ENCODE measurements at places on chromosomes 6 and 20.

- no peak for DNase-seq
These were observed 170.5 kb upstream of the CST7 start for GRCh38 chr20:24778585-24779031.

- peak; percentile 13 for DNase-seq
These were observed at the start of gene MCHR2 for GRCh38 chr6:99993533-99994251. Gene MCHR2, minus strand, starts transcription at chr6:99994223. Its CDS starts 38,076 bp downstream, at chr6:99956147.

GRCh38 chr6:46882645-46883044, 39.1 kb downstream of the ADGRF5 start:
- DNase-seq = no peak

GRCh38 chr6:105981002-105981887, 104.9 kb upstream of the PRDM1 start:
- DNase-seq = no peak

- no peak for DNase-seq
These were observed 2.4 kb upstream of the FOXA2 start for GRCh38 chr20:22586645-22587310.

GRCh38 chr20:33251496-33251895, 15.7 kb downstream of the BPIFA1 start:
- no peak for DNase-seq

GRCh38 chr6:42960243-42961019, at the start of gene GNMT:
Gene GNMT, plus strand, starts transcription at chr6:42960754. Its CDS starts 14 bp downstream, at chr6:42960768.
- no peak for DNase-seq

DNA sequence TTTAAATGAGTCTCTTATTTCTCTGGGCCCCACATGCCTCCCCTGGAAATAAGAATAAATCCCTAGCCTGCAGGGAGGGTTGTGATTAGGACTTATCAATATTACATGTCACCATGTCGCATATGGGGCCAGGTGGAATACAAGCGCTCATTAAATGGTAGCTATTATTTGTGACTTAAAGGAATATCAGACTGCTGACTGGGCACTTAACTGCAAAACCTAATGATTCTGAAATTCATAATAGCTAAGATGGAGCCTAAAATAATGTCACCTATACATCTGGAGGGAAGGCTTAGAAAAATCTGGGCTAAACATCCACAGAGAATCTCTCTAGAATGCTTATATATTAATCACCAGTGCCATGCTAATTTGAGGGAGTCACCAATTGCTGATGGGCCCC, 106.5 kb downstream of the LRFN2 start:
- no peak for DNase-seq

DNA sequence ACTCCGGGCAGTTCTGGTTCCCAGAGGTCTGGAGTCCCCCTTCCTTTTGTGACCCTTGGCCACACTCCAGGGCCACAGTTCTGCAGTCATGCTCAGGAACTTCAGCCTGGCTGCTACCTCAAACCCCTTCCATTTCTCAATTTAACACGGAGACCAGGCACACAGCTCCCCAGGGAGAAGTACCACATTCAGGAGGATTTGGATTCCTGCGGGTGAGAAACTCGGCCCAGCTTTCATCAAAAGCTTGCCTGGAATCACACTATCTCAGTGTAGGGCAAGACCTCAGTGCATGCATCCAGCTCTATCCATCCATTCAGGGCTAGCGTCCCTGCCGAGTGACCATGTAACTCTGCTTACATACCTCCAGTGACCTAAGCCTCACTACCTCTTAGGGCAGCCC, 16.8 kb upstream of the IP6K3 start:
- no peak for DNase-seq

DNA sequence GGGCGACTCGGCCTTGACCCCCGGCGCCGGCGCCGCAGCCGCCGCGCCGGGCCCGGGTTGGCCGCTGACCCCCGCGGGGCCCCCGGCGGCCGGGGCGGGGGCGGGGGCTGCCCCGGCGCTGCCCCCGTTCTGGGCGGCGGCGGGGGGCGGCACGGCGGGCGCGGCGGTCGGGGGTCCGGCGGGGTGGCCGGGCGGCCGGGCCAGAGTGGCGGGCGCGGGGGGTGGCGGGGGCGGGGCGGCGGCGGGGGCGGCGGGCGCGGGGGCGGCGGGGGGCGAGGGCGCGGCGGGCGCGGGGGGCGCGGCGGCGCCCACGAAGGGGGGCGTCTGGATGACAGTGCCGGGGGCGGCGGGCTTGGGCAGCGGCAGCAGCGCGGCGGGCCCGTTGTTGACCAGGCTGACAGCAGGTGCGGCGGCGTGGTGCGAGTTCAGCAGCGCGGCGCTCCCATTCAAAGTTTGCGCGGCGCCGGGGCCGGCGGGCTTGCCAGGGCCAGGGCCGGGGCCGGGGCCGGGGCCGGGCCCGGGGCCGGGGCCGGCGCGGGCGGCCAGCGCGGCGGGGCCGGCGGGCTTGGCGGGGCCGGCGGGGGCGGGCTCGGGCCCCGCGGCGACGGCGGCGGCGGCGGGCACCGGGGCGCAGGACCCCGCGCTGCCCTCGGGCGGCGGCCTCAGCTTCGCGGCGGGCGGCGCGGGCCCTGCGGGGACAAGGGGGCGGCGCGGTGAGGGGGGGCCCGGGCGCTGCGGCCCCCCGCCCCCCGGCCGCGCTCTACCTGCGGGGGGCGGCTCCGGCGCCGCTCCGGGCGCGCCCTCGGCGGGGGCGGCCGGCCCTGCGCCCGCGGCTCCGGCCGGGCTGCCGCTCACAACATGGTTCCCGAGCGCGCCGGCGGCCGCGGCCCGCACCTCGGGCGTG, 659 bp downstream of the TAF4 start:
- DNase-seq = no peak

DNA sequence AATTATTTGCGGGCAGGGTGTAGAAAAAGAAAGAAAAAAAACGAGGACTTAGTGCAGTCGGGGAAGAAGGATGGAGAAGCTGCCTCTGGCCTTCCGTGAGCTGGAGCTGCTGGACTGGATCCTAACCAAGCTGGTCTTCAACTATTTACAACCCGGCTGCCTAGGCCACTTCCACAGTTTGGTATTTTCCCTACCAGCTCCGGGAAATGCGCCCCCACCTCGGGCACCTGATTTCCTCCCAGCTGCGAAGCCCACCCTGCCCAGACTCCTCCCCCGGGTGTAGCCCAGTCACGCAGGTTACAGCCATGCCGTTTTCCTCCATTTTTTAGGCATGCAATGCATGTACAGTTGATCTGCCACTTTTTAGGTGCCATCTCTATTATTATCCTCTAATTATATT, 21.2 kb downstream of the THEMIS start:
- no peak for DNase-seq

GRCh38 chr20:22411627-22412450, 172.5 kb downstream of the FOXA2 start:
- DNase-seq = no peak

- no peak for DNase-seq
These were observed 16.1 kb downstream of the COL9A3 start for GRCh38 chr20:62832951-62833391.

- DNase-seq = no peak
These were observed 465.8 kb downstream of the FRK start for GRCh38 chr6:115594891-115595290.

GRCh38 chr20:50381771-50382593, 128.2 kb upstream of the PTPN1 start:
- DNase-seq = no peak

DNA sequence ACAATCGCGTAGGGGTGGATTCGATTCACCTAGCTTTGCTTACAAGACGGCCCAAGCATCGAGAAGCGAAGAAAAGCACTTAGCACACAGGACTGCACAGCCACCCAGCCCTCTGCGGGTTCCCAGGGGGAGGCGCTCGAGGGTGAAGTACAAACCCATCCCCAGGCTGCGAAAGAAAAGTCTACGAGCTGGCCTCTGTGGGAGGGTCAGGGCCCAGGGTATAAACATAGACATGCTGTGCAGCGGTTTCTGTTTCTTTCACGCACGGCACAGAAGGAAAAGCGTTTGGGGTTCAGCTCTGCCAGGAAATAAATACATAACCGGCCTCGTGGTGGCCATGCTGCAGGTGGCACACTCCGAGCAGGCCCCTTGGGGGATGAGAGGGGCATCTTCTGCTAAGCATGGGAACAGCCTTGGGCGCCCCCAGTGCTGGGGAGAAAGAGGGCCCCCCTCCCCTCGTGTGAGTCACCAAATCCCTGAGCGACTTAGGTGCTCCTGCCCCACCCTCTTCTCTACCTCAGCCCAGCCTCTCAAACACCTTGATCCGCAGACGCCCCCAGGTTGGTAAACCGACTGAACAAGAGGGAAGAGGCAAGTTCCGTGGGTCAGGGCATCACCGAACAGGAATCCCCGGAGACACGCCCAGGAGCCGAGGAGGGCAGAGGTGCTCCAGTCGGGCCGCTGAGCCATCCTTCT, 91.6 kb upstream of the RIPOR2 start:
- no peak for DNase-seq

GRCh38 chr6:83901624-83902023, 42.1 kb downstream of the CYB5R4 start:
- DNase-seq = no peak

GRCh38 chr20:38133680-38134426, 31.2 kb downstream of the TGM2 start:
- no peak for DNase-seq

DNA sequence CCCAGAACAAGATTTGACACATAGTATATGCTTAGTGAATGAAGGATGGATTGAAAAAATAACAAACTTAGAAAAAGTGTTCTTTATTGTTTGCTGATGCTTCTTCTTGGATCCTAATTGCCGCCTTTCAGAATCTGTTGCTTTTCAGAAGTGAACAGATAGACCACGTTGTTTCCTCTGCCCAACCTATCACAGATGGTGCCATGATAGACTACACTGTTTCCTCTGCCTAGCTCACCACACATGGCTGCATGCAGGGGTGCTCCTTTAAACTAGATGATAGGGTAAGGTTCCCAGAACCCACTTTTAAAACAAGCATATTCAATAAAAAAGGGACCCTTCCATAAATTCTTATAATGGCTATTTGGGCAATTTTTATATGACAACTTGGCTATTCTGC, 4.6 kb upstream of the RGS17 start:
- no peak for DNase-seq

DNA sequence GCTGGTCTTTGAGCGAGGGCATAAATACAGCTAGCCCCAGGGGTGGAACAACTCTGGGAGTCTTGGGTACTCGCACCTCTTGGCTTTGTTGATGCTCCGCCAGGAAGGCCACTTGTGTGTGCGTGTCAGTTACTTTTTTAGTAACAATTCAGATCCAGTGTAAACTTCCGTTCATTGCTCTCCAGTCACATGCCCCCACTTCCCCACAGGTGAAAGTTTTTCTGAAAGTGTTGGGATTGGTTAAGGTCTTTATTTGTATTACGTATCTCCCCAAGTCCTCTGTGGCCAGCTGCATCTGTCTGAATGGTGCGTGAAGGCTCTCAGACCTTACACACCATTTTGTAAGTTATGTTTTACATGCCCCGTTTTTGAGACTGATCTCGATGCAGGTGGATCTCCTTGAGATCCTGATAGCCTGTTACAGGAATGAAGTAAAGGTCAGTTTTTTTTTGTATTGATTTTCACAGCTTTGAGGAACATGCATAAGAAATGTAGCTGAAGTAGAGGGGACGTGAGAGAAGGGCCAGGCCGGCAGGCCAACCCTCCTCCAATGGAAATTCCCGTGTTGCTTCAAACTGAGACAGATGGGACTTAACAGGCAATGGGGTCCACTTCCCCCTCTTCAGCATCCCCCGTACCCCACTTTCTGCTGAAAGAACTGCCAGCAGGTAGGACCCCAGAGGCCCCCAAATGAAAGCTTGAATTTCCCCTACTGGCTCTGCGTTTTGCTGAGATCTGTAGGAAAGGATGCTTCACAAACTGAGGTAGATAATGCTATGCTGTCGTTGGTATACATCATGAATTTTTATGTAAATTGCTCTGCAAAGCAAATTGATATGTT, 19.2 kb downstream of the IRF4 start:
- DNase-seq = no peak

DNA sequence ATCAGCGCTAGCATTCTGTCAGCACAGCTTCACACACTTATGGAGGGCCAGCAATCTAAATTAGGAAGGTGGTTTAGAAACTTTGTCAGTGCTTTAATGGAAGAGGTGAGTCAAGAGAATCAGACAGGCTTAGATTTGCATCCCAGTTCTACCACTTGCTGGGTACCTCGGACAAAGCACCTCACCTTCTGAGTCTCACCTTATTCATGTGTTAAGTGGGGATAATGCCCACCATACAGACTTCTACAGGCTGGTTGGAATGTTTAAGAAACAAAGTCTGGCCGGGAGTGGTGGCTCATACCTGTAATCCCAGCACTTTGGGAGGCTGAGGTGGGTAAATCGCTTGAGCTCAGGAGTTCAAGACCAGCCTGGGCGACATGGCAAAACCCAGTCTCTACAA, 12.2 kb upstream of the STK35 start:
- no peak for DNase-seq

DNA sequence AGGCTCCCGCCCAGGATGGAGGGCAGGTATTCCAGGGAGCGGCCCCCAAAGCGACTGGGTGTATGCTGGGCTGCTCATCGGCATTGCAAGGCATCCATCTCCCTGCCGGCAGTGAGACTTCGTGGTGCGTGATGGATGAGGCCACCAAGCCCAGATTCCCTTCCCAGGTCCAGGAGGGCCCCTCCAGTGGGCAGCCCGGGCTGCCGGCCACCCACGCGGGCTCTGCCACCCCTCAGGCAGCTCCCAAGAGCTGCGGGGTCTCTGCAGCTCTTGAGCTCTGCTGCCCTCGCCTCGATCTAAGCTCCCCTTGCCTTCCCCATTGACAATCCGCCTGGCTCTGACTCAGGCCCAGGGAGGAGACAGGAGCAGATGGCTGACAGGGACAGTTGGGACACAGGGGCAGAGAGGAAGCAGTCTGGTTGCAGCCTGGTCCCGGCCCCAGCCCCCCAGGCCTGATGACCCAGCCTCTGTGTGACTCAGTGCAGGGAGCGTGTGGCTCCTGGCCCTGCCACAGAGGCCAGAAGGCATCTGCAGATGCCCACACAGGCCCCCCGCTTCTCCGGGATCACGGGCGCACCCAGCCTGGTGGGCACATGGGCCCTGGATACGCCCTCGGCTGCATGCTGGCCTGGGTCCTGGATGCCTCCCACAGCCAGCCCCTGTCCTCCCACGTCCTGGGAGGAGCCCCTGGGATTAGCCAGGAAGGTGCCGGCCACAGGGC, 33.0 kb downstream of the SLCO4A1 start:
- no peak for DNase-seq

DNA sequence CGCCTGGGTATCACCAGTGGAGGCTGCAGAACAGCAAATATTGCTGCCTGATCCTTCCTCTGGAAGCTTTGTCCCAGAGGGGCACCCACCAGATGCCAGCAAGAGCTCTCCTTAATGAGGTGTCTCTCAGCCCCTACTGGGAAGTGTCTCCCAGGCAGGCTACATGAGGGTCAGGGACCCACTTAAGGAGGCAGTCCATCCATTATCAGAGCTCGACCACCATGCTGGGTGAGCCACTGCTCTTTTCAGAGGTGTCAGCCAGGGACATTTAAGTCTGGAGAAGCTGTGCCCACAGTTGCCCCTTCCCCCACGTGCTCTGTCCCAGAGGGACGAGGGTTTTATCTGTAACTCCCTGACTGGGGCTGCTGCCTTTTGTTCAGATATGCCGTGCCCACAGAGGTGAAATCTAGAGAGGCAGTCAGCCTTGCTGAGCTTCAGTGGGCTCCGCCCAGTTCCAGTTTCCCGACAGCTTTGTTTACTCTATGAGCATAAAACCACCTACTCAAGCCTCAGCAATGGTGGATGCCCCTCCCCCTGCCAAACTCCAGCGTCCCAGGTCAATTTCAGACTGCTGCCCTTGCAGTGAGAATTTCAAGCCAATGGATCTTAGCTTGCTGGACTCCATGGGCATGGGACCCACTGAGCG, 25.9 kb upstream of the AIG1 start:
- DNase-seq = no peak
